ENCODE measurements at places on chromosomes 7 and 10.

GRCh38 chr7:22765609-22766008 is 38.6 kb downstream of the IL6 start:
- DNase-seq, result no peak

DNA sequence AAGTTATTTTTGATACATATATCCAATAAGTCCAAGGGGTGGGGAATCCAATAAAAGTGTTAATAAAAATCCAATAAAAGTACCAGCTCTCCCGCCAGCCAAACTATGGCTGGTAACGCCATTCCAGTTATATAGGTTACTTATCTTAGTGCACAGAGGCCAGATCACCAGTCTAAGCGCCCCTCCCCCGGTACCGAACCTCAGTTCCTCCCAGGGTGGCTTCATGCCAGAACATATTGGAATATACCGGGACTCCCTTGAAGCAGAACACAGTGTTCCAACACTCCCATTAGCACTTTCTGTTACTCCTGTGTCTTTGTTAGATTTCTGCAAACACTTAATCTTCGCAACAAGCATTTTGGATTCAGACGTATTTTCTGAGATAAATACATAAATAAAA is 7.5 kb downstream of the FBH1 start:
- no peak for DNase-seq

- no peak for DNase-seq
Observed at GRCh38 chr7:48295296-48295971, 124.2 kb downstream of the ABCA13 start.

- DNase-seq, result no peak
Observed at GRCh38 chr7:32224276-32224675, 154.1 kb upstream of the PDE1C start.

DNA sequence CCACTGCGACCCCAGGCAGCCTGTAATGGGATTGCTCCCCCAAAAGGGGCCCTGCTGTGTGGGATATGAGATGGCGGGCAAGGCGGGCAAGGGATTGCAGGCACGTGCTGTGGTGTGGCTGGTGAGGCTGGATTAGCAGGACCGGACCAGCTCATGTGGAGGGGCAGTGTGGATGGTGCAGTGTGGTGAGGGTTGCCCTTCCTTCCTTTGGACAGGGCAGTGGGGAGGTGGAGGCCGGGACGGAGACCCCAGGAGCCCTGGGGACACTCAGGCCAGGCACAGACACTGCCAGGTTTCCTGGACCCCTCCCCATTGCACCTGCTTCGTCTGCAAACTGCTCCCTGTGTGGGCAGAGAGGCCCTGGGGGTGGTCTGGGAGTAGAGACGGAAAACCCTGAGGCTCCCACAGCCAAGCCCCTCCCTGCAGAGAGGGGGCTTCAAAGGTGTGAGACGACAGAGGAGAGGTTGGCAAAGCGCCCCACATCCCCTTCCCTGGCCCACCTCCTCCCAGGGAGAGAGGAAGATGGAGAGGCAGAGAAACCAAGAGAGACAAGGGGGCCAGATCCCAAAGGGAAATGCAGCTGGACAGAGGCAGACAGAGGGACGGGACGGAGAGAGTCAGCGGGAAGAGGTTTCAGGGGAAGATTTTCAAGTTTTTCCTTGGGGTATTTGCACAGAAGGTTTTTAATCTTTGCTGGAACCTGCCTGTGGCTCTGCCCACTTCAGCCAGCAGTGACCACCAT is 89.2 kb downstream of the MICALL2 start:
- no peak for DNase-seq

GRCh38 chr7:105157278-105157677 is 143.3 kb downstream of the KMT2E start:
- no peak for DNase-seq

- no peak for DNase-seq
Observed at GRCh38 chr10:69359594-69359993, 57.1 kb downstream of the TACR2 start.

DNA sequence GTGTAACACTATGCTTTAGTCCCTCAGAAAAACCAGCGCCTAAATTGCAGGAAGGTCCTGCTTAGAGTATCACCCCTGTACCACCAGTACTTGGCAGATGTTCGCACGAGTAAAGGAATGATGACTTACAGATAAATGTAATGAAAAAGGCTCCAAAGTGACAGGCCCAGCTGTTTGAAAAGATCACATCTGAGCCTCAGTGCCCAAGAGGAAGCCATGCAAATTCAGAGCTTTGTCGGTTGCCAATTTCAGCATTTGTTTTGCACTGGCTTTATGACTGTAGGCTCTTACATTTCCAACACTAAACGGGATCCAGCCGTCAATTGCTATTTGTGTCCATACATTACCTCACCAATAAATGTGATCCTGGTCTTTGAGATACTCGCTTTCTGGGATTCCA is 60.6 kb upstream of the GAD2 start:
- DNase-seq, result no peak

GRCh38 chr10:78518224-78518623 is 484.6 kb downstream of the RPS24 start:
- DNase-seq, result no peak

DNA sequence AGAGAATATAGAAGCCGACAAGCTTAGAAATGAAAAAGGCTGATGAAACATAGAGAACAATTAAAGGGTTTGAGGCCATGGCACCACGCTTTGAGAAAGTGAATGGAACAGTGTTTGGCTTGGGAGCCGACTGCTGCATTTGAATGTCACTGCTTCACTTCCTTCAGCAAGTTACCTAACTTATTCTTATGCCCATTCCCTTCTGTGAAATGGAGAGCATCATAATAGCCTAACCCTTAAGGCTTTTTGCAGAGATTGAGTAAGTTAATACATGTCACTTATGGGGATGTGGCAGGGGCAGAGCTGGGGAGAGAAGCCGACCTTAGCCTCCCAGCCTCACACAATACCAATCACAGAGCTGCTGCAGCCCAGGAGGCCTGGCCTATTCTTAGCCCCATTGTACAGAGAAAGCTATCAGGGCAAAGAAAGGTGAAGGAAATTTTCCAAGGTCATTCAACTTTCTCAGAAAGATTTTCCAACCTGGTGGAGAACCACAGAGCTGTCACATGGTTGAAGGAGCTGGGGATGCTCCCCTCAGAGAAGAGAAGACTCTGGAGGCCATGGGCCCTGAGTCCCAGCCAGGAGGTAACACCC is 186.0 kb upstream of the GDF10 start:
- no peak for DNase-seq

DNA sequence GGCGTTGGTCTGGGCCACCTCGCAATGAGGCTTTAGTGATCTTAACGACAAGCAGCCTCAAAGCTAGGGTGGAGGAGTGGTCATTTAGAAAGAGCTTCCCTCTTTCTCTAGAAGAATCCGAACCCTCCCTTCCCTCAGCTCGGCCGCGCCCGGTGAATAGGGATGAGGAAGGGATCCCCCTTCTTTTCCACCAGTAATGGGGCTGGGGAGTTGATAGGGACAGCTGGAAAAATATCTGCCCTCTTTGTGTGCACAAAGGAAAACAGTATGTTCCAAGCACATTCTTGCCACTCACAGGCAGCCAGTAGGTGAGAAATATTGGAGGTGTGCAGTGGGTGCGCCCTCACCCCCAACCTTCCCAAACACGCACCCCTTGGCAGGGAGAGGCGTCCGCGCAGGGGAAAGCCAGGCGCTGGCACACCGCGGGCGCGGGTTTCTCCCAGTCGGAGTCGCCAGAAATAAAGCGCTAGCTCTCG is 6.5 kb downstream of the DLX5 start:
- DNase-seq, result no peak

DNA sequence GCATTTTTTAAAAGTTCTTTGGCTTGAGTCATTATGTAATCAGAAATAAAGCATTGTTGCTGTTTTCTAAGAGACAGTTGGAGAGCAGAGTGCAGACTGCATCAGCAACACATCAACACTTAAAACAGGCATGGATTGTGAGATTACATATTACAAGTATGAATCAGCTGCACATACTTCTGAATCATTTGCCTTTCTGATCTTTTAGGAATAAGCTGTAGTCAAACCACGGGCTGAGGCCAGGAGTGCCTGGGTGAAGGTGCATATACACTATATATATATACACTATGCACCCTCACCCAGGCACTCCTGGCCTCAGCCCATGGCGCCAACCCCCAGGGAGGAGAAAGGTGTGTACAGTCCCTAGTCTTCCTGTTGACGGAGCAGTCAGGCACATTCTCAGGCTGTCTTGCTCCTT is 52.4 kb upstream of the DLX6 start:
- DNase-seq, result no peak

GRCh38 chr10:119762035-119762434 is 36.2 kb downstream of the INPP5F start:
- no peak for DNase-seq

All from cortex of kidney (tissue), 1 donor.